ENCODE measurements at places on chromosomes 12 and 14. TPM values are rescaled to one million over a fixed set of nuclear protein-coding genes. Genes with fewer than 3 reads are reported as not detected.

DNA sequence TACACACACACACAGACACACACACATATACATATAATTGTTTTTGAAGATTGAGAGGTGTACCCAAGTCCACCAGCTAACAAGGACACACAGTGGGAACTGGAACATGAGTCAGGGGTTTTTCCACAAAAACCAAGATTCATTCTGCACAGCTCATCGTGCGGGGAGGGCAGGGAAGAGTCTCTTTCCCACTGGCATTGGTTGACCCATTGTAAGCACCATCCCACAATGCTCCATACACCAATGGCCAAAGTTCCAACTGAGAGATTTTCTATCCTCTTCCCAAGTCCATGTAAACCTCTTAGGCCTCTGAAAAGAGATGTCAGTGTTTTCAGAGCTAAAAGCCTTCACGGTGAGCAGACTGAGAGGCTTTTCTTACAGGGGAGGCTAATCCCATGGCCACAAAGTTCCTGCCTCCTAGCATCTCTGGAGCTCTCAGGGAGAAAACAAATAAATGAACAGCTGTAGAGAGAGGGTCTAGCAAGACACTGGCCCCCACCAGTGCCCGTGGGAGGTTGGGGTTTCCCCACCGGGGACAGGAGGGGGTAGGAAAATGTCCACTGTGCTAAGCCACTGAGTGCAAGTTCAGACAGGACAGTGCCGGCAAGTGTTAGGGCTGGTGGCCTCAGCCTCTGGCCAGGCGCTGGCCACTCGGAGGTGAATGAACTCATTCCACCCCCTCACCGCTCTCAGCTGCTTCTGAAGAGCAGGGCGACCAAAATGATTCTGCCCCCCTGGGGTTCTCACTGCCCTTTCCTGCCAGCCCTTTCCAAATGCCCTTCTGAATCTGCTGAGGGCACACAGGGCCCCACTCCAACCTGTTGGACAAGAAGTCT lies 21.5 kb upstream of the TC2N start:
- no peaks in the 10 kb centered on the region for H3K27me3 ChIP-seq
- no peak for DNase-seq
- H3K36me3 ChIP-seq = no peaks in the 10 kb centered on the region
- H3K27ac ChIP-seq = peak overlapping the region; percentile 89
- H3K4me3 ChIP-seq = no peak overlapping the region

GRCh38 chr12:30985814-30986452 lies 59.4 kb downstream of the TSPAN11 start:
- H3K27me3 ChIP-seq = no peaks in the 10 kb centered on the region
- no peaks in the 10 kb centered on the region for H3K4me1 ChIP-seq
- no peak overlapping the region for H3K27ac ChIP-seq

- DNase-seq = no peak
- H3K27ac ChIP-seq = no peak overlapping the region
- H3K4me1 ChIP-seq = no peaks in the 10 kb centered on the region
- no peaks in the 10 kb centered on the region for H3K27me3 ChIP-seq
These were observed 24.2 kb downstream of the DPF3 start for GRCh38 chr14:72869407-72870329.

GMPR2 gene
- total RNA-seq = 59.3 TPM

GRCh38 chr12:58533652-58534051 lies 386.7 kb downstream of the LRIG3 start:
- no peak overlapping the region for H3K27ac ChIP-seq
- H3K4me1 ChIP-seq = no peaks in the 10 kb centered on the region
- no peaks in the 10 kb centered on the region for H3K27me3 ChIP-seq
- no peak for DNase-seq
- H3K36me3 ChIP-seq = no peaks in the 10 kb centered on the region
- H3K4me3 ChIP-seq = no peak overlapping the region

DNA sequence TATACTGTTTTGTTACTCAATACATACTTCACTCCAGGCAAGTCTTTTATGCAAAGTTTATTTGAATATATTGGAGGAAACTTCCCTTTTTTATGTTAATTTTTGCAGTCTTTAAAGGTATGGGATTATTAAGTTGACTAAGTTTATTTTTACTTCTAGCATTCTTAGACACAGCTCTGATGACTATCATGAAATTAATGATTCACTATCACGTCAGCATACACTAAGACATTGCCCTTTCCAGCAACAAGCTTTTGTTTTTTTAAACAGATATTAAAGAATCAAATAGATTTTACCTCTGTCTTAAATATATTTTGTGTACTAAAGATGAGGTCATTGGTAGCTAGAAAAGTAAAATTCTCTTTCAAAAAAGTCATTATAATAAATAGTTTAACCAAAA lies 52.1 kb downstream of the DERA start:
- no peak overlapping the region for H3K4me3 ChIP-seq
- H3K4me1 ChIP-seq = no peaks in the 10 kb centered on the region
- no peaks in the 10 kb centered on the region for H3K27me3 ChIP-seq

DNA sequence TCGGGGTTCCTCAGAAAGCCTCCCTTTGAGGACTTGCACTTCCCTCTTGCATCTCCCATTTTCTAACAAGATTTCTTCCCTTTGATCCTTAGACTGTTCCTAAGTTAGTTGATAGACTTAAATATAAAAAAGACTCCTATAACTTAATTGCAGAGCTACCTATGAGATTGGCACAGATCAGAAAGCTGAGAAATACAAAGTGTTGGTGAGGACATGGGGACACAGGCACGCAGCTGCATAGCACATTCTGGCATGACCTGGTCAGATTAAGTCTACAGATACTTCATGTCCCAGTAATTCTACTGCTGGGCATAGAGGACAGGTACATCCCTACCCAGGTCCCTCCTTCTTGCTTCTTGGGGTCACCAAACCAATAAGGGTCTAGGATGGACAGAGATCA lies 141.7 kb upstream of the LHX5 start:
- no peak overlapping the region for H3K4me3 ChIP-seq
- H3K27me3 ChIP-seq = no peaks in the 10 kb centered on the region
- no peak overlapping the region for H3K27ac ChIP-seq

DNA sequence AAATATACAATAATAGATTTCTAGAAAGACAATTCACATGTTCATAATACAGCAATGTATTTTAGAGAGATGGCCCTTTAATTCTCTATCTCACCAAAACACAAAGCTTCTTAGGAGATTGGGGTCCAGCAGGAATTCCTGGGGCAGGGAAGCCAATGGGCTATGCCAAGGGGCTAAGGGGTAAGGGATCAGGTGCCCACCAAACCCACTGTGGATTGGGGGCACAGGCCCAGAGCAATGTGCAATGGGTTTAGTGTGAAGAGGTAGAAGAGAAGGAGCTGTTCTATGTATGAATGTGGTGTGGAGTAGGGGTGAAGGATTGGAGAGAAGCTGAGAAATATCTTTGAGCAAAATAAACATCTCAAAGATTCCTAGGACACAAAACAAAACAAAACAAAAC lies 2.6 kb downstream of the HOXC13 start:
- DNase-seq = no peak
- H3K27me3 ChIP-seq = peaks cover 98% of the 10 kb centered on the region
- H3K4me1 ChIP-seq = no peaks in the 10 kb centered on the region
- no peaks in the 10 kb centered on the region for H3K36me3 ChIP-seq
- no peak overlapping the region for H3K27ac ChIP-seq
- H3K4me3 ChIP-seq = no peak overlapping the region

DNA sequence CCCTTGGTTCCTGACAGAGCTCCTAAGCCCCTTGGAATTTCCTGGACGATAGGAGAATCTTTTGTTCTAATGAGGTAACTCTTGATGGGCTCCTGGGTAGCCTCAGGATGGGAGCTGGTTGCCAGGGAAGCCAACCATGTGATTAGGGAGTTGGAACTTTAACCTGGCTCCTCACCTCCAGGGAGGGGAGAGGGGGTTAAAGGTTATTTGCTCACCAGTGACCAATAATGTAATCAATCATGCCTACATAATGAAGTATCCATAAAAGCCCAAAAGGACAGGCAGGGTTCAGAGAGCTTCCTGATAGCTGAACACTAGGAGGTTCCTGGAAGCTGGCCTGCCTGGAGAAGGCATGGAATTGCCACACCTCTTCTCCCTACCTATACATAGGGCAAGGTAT lies 6.2 kb upstream of the CNOT2 start:
- no peaks in the 10 kb centered on the region for H3K36me3 ChIP-seq
- no peak for DNase-seq
- no peak overlapping the region for H3K4me3 ChIP-seq
- no peaks in the 10 kb centered on the region for H3K4me1 ChIP-seq
- no peak overlapping the region for H3K27ac ChIP-seq
- no peaks in the 10 kb centered on the region for H3K27me3 ChIP-seq

GRCh38 chr12:111978545-111978944 lies 34.4 kb downstream of the TMEM116 start:
- H3K4me3 ChIP-seq = no peak overlapping the region
- H3K27me3 ChIP-seq = no peaks in the 10 kb centered on the region
- no peaks in the 10 kb centered on the region for H3K4me1 ChIP-seq

DNA sequence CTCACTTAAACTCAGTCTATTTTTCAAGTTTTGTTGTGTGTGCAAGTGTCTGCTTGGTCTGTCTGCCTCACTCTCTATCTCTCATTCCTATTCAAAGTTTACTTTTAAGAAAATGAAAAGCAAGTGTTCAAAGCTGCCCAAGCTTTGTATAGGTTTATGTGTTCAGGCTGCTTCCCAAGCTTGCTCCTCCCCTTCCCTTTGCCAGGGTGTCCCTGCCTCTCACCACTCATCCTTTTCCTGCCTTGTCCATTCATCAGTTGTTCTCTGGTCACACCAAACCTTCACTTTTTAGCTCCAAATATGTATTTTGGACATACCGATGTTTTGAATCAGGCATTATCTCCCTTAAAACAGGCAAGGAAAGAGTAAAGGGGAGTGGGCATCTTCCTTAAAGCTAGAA lies 41.3 kb downstream of the STK38L start:
- H3K27ac ChIP-seq = peak overlapping the region; percentile 3
- no peaks in the 10 kb centered on the region for H3K36me3 ChIP-seq
- H3K4me1 ChIP-seq = no peaks in the 10 kb centered on the region
- no peak overlapping the region for H3K4me3 ChIP-seq
- H3K27me3 ChIP-seq = no peaks in the 10 kb centered on the region

DNA sequence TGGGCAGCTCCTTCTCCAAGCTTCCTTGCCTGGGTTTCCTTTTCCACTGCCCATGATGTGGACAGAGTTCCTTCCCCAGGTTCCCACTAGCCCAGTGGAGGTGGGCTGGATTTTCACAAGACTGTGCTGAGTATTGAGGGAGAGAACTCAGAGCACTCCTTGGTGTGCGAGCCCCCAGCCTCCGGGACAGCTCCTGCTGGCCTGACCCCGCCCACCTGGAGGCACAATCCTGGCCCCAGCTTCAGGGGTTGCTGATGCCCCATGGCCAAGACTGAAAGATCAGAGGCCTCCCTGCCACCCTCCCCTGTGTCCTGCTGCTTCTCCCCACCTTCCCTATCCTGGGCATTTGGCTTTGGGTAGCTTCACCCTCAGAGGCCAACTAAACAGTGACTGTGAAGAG lies 7.7 kb downstream of the KCNH3 start:
- H3K27ac ChIP-seq = no peak overlapping the region
- no peaks in the 10 kb centered on the region for H3K27me3 ChIP-seq
- no peaks in the 10 kb centered on the region for H3K36me3 ChIP-seq
- H3K4me1 ChIP-seq = peaks cover 9% of the 10 kb centered on the region
- no peak for DNase-seq

DNA sequence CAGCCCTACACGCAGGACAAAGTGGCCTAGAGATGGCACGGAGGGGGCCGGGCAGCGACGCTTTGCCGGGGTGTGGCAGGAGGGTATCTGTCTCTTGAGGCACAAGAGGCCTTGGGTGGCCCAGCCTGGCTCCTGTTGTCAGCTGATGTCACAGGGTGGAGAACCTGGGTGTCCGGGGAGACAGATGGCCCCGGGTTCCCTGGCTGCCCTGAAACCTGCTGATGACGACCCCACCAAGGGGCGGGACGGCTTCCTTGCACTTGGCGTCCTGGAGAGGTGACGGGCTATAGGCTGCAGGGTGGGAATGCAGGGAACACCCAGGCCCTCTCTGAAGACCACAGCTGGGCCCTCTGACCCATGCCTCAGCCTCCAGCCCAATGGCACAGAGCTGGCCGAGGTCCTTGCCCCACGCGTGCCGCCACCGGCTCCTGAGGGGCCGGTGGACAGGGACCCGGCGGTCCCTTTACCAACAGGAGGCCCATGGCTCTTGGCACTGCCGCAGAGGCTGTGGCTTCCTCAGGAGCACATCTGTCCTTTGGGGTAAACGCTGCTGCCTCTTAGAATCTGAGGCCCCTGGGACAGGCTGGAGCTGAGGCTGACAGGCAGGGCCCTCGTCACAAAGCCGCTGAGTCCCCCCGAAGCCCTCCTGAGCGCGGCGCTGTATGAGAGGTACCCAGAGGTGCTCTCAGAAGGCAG lies 16.4 kb downstream of the TRMT61A start:
- no peaks in the 10 kb centered on the region for H3K36me3 ChIP-seq
- H3K4me3 ChIP-seq = no peak overlapping the region
- H3K27ac ChIP-seq = no peak overlapping the region

DNA sequence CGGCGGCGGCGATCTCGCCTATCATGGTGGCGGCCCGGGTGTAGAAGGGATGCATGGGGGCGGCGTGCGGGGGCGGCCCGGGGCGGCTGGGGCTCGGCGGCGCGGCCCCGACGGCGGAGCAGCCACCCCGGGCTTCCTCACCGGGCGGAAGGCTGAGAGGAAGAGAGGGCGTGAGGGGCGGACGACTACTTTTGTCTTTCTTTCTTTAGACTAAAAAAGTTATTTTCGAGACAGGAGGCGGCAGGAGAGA lies 240 bp downstream of the BTG1 start:
- no peaks in the 10 kb centered on the region for H3K4me1 ChIP-seq
- no peaks in the 10 kb centered on the region for H3K27me3 ChIP-seq
- peak overlapping the region; percentile 100 for H3K4me3 ChIP-seq
- DNase-seq = no peak

DNA sequence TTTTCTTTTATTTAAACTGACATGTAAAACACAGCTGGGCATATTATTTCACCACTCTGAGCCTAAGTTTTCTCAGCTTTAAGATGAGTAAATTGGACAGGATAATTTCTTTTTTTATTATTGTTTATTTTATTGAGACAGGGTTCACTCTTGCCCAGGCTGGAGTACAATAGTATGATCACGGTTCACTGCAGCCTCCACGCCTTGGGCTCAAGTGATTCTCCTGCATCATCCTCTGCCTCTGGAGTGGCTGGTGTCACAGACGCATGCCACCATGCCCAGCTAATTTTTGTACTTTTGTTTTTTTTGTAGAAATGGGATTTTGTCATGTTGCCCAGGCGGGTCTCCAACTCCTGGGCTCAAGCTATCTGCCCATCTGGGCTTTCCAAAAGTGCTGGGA lies 12.7 kb downstream of the BMAL2 start:
- no peaks in the 10 kb centered on the region for H3K36me3 ChIP-seq
- H3K27ac ChIP-seq = no peak overlapping the region
- H3K27me3 ChIP-seq = no peaks in the 10 kb centered on the region
- H3K4me1 ChIP-seq = no peaks in the 10 kb centered on the region
- DNase-seq = no peak

RILPL1 gene
- 14.4 TPM for total RNA-seq

DNA sequence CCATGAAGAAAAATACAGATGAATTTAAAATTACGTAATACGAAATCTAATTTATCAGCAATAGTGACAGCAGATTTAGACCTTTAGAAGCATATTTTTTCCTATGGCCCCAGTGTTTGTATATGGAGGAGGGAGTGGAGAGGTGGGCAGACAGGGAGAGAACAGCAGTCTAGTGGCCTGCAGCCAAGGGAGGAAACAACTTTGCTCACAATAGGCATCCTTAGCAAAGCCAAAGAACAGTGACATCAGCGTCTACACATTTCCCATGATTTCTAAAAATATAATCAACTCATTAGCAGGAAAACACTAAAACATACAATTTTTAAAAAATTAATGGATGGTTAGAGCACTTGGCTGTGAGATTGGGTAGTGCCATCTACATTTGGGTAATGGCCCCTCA lies 622.6 kb upstream of the ATP2B1 start:
- no peaks in the 10 kb centered on the region for H3K27me3 ChIP-seq
- H3K36me3 ChIP-seq = no peaks in the 10 kb centered on the region
- no peaks in the 10 kb centered on the region for H3K4me1 ChIP-seq

All from breast epithelium (tissue), 4 donors.